ENCODE measurements at places on chromosomes 6 and 20.

DNA sequence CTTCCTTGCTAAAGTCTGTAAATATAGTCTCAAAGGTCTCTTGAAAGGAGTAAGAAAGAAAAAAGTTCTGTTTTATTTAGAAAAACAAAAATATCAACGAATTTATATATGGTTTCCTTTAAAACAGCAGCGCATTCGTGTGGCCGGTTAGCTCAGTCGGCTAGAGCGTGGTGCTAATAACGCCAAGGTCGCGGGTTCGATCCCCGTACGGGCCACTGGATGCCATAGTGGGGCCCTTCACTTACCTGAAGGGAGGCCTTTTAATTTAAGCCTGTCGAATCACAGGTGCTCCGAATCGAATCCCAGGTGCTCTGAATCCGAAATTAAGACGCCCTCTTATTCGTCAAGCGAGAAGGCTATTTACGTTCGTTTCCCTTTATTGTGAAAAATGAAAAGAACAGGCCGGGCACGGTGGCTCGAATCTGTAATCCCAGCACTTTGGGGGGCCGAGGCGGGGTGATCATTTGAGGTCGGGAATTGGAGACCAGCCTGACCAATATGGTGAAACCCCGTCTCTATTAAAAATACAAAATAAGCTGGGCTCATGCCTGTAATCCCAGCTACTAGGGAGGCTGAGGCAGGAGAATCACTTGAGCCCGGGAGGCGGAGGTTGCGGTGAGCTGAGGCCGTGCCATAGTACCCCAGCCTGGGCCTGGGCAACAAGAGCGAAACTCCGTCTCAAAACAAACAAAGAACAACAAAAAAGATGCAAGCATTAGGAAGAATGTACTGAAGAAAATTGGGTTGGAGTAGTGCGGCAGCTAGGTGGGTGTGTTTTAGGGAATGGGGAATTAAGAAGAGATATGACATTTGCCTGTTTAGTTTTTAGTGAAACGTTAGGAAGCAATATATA is 195.8 kb upstream of the ZNF184 start:
- peak; percentile 95 for DNase-seq

GRCh38 chr6:21792177-21792576 is 198.6 kb downstream of the SOX4 start:
- DNase-seq, result no peak

DNA sequence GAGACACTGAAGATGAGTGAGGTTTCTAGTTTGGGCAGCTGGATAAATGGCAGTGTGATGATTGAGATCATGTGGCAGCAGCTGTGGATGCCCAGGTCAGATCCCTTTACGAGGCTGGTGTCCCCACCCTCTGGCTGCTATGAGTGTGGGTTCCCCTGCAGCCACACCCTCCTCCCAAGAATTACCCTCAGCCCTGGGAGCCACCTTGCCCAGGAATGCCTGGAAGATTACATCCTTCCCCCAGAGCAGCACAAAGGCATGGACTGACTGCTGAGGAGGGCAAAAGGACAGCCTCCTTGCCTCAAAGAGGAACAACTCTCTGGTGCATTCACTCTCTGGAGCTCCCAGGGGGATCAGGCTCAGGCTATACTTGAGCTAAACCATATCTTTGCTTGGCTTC is 15.0 kb upstream of the PKHD1 start:
- DNase-seq, result no peak

DNA sequence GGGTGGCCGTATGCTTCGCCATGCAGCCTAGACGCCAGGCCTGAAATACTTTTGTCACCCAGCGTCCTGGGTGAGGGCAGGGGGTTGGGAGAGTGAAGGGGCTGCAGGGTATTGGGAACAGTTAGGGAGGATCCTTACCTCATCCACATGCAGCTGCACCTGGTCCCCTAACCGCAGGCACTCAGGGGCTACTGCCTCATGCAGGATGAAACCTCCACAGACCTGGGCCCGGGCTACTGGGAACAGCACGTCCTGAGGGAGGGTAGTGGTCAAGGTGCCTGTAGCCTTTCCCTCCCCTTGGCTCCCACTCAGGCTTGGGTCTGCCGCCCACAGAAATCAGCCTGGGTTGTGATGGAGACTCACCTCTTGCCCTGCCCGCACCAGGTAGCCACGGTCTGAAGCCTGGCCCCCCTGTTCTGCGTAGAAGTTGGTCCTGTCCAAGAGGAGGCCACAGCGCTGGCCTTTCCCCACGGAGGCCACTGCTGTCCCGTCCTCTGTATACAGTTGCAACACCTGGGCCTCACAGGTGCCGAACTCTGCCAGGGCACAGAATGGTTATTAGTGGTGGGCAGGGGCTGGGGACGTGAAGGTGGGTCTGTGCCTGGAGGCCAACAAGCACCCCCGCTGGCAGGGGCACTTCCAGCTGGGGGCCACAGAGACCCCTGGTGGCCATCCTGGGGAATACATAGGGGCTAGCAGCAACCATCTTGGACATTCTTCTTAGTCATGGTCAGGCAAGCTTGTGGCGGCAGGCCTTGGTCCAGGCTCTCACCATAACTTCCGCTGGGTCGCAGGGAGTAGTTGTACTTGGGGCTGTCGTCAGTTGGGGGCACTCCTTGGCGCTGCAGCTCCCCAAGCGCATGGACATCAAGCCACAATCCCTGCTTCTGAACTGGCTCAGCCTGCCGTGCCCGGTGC is 8.6 kb downstream of the AARS2 start:
- peak; percentile 67 for DNase-seq

GRCh38 chr20:50774515-50774914 is 20.3 kb upstream of the BCAS4 start:
- no peak for DNase-seq

GRCh38 chr6:104268389-104268788 is 591.3 kb downstream of the HACE1 start:
- no peak for DNase-seq

DNA sequence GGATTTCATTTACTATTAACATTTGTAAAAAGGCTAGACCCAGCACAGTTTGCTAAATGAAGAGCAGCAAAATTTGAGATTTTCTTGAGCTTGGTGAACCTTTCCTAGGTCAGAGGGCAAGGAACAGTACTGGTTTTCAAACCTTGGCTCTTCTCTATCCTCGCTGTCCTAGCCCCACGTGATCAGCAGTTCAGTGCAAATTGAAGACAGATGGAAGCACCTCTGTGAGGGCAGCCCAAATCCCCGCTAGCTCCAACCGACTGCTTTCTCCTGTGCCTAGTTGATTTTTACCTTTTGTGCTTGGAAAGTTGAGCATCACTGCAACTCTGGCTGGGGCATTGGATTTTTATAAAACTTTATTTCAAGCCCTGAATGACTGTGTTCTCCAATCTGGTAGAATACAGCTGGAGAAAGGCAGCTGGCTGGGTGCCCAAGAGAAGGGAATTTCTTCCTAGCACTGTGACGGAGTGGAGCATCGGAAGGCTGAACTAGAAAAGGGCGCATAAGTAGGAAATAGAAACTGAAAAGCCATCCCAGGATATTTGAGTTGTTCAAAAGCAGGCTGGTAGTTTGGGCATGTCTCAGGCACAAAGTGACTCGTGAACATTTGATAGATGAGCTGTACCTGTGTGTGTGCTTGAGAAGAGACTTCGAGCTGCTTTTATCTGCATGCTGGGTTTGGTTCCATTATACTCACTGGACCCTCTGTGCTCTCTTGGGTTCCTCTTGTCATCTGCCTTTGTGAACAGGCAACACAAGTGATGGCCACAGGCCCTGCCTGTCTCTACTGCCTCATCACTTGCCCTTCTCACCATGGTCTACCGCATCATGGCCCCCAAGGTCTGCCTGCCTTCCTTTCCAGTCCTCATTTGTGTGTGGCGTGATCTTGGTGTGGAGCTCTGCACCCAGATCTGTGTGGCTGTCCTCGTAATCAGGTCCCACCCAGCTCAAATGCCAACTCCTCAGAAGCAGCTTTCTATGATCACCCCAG is 2.3 kb downstream of the RNF114 start:
- no peak for DNase-seq

DNA sequence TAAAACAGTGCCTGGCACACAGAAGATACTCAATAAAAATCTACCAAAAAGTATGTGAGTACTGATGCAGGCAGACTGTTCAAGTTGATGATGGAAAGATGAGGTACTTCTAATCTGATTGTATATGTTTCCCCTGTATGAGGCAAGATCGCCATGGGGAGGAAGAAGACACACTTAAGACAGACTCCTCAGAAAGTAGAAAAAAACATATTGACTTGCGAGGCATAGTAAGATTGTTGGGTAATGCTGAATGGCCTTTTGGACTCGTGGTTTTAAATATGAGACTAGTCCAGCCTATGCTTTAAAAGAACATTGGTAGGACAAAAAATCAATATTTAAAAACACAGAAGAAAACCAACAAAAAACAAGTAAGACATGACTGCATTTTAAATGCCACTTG is 72.6 kb downstream of the SHPRH start:
- no peak for DNase-seq

DNA sequence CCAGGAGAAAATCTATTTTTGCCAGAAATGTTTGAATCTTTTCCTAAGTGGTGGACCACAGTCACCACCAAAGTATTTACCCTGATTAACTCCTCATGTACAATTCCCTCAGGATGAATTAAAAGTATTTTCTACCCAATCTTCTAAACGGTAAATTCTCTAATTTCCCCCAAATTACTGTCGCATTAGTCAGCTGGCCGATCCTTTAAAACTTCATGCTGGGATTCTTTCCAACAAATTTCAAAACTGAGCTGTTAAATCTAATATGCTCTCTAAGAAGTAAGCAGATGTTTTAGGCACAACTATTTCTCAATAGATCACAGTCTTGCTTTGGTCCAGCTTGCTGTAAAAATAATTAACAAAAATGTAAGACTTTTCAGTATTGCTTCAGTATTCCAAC is 447.2 kb downstream of the FRK start:
- no peak for DNase-seq

DNA sequence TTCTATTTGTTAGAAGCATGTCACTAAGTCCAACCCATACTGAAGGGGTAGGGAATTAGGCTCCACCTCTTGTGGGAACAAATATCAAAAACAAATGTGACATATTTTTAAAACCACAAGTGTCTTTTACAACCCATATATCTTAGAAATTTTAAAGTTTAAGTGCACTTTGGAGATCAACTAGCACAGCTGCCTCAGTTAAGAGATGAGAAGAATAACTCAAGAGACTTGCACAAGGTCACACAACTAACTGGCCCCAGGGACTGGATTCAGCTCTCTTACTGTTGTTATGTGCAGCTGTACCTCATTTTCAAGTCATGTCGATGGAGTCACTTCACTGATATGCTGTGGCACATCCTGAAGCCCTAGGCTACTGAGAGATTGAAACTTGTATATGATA is 102.9 kb upstream of the BMP2 start:
- no peak for DNase-seq

GRCh38 chr6:22133357-22133756 is 163.5 kb downstream of the PRL start:
- DNase-seq, result no peak

- peak; percentile 82 for DNase-seq
These were observed at the start of gene ZBTB2 for GRCh38 chr6:151391471-151392413. Gene ZBTB2 (minus strand): TSS chr6:151391559. CDS start chr6:151373637, 17,922 bp downstream.

DNA sequence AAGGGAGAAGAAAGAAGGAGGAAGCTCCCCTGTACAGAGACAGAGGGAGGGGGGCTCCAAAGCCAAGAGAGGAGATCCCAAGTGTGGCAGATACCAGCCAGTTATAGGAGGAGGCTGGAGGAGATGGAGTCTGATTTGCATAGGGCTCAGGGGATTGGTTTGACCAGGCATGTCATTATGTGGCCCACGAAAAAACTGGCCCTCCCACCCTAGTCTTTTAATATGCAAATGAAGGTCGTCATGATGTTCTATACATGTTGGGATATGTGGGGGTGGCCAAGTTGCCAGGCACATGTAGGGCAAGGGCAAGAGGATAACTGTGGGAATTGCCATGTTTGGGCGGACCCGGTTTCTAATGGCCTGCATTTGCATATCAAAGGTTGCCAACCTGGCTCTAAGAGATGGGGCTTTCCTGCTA is 17.6 kb upstream of the ZFP64 start:
- DNase-seq, result no peak

- peak; percentile 87 for DNase-seq
These were observed 59.6 kb upstream of the TAGAP start for GRCh38 chr6:159104163-159104925.

- DNase-seq, result no peak
These were observed 440.0 kb upstream of the HSF2 start for GRCh38 chr6:121959501-121959900.

GRCh38 chr6:53322188-53323029 is 26.3 kb downstream of the ELOVL5 start:
- DNase-seq, result no peak

GRCh38 chr6:39188571-39188970 is 40.7 kb downstream of the KCNK5 start:
- no peak for DNase-seq

- no peak for DNase-seq
These were observed 178.5 kb downstream of the SLC16A10 start for GRCh38 chr6:111265842-111266241.

DNA sequence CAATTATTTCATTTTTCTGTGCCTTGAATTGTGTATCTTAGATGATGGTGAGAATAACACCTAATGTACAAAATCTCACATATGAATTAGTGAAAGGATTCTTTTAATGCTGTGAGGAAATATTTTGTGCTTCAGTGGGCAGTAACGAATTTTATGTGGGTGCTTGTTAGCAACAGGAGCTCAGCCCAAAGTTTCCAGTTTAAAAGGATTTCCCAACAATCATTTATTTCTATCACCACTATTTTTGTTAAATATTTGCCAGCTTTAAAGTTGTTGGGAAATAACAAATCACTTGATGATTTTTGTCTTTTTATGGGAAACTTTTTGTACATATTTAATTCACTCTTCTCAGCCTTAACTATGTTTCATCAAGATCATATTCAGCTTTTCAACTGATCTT is 111.8 kb downstream of the QKI start:
- no peak for DNase-seq

DNA sequence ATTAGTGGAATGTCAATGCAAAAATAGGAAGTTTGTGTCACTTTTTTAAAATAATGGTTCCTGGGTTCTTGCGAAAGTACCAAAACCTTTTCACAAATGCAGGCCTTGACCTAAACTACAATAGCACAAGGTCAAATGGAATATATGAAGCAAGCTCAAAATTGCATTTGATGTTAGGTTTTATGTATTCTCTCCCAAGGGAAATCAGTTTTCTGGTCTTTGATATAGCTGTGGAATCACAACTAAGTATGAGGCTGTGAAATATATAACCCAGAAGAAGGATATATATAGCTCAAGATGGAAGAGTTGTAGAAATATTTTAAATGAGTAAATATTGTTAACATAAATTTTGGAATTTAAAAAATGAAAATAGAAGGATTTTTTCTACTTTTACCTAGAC is 327.3 kb downstream of the RIMS1 start:
- no peak for DNase-seq

GRCh38 chr6:81331526-81331925 is 421.0 kb downstream of the TENT5A start:
- DNase-seq, result no peak

DNA sequence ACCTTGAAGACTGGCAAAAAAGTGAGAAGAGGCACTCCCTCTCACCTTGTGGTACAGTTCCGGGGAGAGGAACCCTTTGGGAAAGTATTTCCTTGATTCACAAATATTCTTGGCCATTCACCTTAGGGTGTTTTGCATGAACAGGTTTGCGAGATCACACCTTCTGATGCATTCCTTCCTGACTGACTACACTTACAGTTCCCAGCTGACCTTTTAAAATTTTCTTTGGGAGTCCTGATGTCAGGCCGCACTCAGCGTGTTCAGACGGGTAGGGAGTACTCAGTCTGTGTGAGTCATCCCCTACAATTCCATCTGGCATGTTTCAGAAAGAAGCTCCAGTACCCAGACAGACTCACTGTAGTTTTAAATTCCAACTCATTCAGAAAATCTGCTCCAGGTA is 1.7 kb downstream of the ADGRF4 start:
- DNase-seq, result no peak

GRCh38 chr6:161832622-161833021 is 558.8 kb upstream of the AGPAT4 start:
- DNase-seq, result no peak

All from activated CD8-positive, alpha-beta memory T cell treated with anti-CD3 and anti-CD28 coated beads, Interleukin-2, amount 50 U/mL, for 48 hours (primary cell).